Glomerular endothelial cell (primary cell): ENCODE measurements at places on chromosomes 16 and 17. TPM values are rescaled to one million over a fixed set of nuclear protein-coding genes. Genes with fewer than 3 reads are reported as not detected.

DNA sequence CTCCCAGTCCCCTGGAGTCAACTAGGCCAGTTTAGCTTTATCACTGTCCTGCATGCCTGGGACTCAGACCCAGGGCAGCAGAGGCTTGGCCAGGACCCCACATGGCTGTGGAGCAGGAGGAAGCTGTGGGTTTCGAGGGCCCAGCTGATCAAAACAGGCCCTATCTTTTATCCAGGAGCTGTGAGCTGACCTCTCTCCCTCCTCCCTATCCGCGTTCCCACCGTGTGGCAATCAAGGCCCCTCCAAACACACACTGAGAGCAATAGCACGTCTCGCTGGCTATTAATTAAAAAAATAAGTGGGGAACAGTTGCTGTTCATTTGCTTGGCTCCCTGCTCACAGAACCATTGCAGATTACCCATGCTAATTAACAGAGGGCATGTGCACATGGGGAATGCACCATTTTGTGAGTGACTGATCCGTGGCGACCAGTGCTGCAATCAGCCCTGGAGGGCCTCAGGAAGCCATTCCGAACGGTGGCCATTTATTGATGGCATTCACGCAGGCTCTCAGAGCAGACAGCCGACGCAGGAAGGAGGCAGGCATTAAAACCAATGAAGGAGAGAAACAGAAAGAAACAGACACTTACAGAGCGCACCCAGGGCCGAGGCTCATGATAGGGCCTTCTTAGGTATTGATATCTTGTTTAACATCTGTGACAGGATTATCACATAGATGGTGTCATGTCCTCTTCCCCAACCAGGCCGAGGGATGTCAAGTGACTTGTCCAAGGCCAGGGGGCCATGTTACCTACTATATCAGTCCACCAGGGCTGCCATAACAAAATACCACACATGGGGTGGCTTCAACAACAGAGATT lies 157.1 kb downstream of the KATNIP start:
- no peak for DNase-seq

GRCh38 chr17:74085434-74085833 lies 118.0 kb upstream of the RPL38 start:
- no peak for DNase-seq

The PITPNM3 gene
- total RNA-seq = 0.15 and 0.82 TPM in 2 replicates

GRCh38 chr16:85746460-85747215 lies 4.3 kb downstream of the C16orf74 start:
- DNase-seq = no peak

The COPRS gene
- total RNA-seq = 58.1 and 62.2 TPM in 2 replicates

- no peak for DNase-seq
Observed at GRCh38 chr17:8916466-8916865, 49.0 kb upstream of the PIK3R6 start.

GRCh38 chr17:74119965-74120364 lies 83.5 kb upstream of the RPL38 start:
- no peak for DNase-seq

GRCh38 chr17:78608804-78609186 lies 31.6 kb upstream of the DNAH17 start:
- DNase-seq = no peak

The GP1BA gene
- not detected in 2 replicates for total RNA-seq

The MARCHF10 gene
- not detected in 2 replicates for total RNA-seq

The ZNF778 gene
- 7.9 and 10.6 TPM in 2 replicates for total RNA-seq

- DNase-seq = no peak
Observed at GRCh38 chr16:31477220-31478216, 5.4 kb upstream of the SLC5A2 start.

The MYH13 gene
- total RNA-seq = not detected in 2 replicates

The ABHD15 gene
- total RNA-seq = 7.0 and 9.0 TPM in 2 replicates

GRCh38 chr17:511001-511698 lies 158.5 kb upstream of the RPH3AL start:
- DNase-seq = no peak

DNA sequence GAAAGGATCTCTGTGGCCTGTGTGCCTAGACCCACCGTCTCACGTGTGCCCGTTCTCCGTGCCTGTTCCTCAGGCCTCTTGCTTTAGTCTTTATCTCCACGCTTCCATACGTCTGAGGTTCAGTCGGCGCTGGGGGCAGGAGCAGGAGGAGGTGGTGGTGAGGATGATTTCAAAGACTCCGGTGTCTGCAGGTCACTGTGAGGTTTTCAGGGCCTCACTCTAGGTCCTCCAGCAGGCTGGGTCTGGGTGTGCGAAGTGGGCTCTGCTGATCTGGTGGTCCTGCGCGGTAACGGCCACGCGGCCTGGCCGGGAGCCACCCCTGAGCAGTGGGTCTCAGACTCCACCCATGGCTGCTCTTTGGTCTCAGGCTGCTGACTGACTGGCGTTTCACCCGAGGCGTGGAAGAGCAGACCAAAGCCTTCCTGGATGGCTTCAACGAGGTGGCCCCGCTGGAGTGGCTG lies 14.4 kb upstream of the CLEC18A start:
- DNase-seq = no peak

The PRMT7 gene
- total RNA-seq = 28.5 and 43.3 TPM in 2 replicates

The MYOCD gene
- 2.0 and 8.2 TPM in 2 replicates for total RNA-seq

DNA sequence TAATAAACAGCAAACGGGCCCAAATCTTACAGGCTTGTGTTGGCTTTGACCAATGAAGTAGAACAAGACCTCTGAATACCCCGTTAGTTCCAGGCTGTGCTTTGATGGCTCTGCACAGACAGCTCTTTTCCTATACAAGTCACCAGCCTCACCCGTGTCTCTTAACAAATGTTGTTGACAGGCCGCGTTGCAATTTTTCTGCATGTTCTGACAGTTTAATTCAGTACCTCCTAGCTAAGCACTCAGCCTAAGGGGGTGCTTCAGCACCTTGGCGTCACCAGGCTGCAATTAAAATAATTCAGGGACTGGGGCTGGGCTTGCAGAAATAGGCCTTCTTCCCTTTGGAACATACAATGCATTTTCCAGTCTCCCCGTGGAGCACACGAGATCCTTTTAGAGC lies 500.1 kb downstream of the MAF start:
- no peak for DNase-seq

DNA sequence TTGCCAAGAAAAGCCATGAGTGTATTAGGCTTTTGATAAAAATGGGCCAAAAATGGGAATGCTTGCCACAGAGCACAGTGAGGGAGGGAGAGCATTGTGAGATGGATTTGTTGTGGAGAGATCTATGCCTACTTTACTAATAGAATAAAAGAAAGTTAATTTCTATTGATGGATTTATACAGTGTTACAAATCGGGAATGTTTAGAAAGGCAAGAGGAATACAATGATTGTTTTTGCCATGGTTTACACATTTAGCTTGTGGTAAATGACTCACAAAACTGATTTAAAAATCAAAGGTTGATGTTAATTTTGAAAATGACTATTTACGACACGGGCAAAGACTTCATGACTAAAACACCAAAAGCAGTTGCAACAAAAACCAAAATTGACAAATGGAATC lies 16.6 kb downstream of the CCL4 start:
- DNase-seq = no peak

- no peak for DNase-seq
Observed at GRCh38 chr16:72380283-72380682, 208.3 kb upstream of the PMFBP1 start.

DNA sequence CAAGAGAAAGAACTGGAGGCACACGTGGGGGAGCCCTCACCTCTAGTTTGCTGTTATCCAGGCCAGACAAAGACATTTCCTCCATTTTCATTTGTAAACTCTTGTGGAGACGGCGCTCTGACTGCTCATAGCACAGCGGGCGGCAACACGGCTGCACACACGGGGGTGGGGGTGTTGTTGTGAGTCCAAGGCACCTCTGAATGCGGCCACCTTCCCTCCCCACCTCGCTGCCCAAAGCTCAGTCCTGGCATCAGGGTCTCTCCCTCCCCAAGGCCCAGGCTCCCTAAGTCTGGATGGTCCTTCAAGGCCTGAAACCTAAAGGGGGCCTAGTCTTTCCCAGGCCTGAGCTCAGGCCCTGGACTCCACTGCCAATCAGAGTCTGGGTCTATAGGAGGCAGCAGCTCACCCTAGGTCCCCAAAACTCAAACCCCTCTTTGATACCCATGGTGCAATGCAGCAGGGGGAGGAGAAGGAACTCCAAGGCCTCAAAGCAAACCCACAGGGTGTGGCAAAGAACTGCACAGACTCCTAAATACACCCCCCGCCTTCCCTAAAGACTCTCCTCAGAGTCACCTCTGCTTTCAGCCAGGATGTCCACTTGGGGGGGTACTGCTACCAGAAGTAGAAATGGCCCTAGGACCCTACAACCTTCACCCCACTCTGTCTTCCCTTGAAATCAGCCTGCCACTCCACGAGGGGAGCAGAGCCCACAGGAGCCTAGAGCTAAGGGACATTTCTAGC lies 1.5 kb downstream of the ATXN7L3 start:
- DNase-seq = no peak

- no peak for DNase-seq
Observed at GRCh38 chr17:15048933-15049794, 216.0 kb downstream of the PMP22 start.

The FBXW10 gene
- total RNA-seq = not detected in 2 replicates

The RHBDL3 gene
- total RNA-seq = not detected in 2 replicates

The MEOX1 gene
- total RNA-seq = 1.9 TPM in 1 of 2 replicates, not detected in the other

- no peak for DNase-seq
Observed at GRCh38 chr17:78965491-78965924, 14.2 kb downstream of the LGALS3BP start.

DNA sequence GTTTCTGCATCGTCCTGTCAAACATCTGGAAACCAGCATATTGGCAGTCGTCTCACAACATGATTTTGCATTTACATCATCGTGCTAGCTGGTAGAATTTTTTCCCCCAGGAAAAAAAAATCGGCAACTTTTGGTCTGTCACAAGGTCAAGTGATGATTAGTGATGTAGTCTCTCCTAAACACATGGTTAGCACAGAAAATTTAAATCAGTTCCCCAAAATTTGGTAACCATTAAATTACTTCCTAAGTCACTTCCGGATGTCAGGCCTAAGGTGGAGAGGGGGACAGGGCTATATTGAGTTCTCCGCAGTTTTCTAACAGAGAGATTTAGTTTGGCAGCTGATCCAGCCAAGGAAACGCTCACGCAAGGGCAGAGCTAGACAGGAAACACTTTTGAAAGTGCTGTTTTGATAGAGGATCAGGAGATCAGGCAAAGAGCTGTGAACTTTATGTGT lies 271.0 kb upstream of the TBX2 start:
- no peak for DNase-seq

DNA sequence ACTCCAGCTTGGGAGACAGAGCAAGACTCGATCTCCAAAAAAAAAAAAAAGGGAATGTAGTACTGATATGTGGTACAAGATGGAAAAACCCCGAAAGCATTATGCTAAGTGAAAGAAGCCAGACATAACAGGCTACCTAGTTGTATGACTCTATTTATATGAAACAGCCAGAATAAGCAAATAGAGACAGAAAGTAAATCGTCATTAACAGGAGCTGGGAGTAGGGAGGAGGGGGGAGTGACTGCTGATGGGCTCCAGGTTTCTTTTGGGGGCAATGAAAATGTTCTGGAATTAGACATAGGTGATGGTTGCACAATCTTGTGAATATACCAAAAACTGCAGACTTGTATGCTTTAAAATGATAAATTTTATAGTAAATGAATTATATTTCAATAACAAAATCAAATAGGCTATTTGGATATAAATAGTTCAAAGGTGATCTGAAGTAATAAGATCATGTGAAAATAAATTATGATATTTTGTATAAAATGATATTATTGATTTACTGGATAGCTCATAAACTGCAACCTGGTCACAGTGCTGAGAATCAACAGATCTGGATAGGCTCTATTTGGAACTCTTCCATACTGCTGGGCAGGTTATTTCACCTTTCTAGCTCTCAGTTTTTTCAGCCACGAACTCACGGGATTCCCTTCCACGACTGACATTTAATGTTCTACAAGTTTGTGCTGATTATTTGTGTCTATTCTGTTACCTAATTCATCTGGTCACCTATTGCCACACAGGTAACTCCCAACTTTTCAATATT lies 27.1 kb downstream of the ZNF652 start:
- DNase-seq = no peak

The MPP2 gene
- total RNA-seq = 1.2 and 1.9 TPM in 2 replicates

The TMEM238L gene
- total RNA-seq = not detected in 2 replicates

The CDRT15 gene
- not detected in 2 replicates for total RNA-seq

- no peak for DNase-seq
Observed at GRCh38 chr16:75733305-75734211, 7.3 kb upstream of the CPHXL start.

DNA sequence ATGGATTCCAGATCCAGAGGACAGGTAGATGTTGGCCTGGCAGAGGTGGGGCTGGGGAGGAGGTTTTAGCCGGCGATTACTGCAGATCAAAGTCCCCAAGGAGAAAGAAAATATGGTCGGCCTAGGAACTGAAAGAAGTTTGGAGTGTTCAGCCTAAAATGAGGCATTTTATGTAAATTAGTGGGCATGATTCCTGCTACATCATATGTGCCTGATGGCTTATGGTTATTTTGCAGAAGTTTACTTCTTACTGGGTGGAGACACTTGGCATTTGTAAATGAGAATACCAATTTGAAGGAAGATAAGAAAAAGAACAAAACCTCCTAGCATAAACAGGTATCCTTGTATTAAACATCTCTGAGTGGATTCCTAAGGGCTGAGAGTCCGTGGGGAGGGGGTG lies 149.3 kb downstream of the FOXL1 start:
- no peak for DNase-seq

GRCh38 chr16:82621781-82622180 lies 5.0 kb upstream of the CDH13 start:
- no peak for DNase-seq

GRCh38 chr16:85798283-85798776 lies 1.0 kb downstream of the EMC8 start:
- no peak for DNase-seq

The C17orf50 gene
- not detected in 2 replicates for total RNA-seq

- DNase-seq = no peak
Observed at GRCh38 chr16:1895068-1895467, 23.1 kb upstream of the MEIOB start.

DNA sequence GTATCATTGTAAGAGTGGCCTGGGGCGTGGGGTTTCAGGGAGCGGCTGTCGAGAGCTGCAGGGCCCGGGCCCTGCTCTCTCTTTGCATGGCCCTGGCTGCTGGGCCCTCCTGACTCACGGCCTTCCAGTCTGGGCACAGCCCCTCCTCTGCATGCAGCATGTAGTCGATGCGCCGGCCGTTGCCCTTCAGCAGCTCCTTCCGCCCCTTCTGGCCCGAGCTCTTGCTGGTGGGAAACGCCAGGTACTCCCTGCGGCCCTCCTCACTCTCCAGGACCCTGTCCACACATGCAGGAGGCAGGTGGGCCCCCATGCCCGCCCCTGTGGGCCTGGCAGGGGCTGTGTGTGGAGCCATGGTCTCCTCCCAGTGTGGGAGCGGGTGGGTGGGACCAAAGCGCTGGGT lies 50.7 kb downstream of the PRMT7 start:
- DNase-seq = no peak

GRCh38 chr16:12529582-12529981 lies 274.1 kb downstream of the CPPED1 start:
- DNase-seq = no peak
